Posterior cingulate gyrus (tissue), 11 donors: ENCODE measurements at places on chromosomes 13 and 19.
A peak's percentile ranks its signal among the peaks of the same experiment; 100 is the strongest.

DNA sequence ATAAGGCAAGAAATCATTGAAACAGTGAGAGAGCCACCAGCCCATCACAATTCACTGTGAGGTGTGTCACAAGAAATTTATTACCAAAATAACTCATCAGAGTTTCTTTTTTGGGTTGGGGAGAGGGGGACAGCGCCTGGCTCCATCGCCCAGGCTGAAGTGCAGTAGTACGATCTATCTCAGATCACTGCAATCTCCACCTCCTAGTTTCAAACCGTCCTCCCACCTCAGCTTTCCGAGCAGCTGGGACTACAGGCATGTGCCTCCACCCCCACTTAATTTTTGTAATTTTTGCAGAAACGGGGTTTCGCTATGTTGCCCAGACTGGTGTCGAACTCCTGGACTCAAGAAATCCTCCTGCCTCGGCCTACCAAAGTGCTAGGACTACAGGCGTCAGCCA, 3.6 kb downstream of the IFNL1 start:
- DNase-seq, result no peak

GRCh38 chr13:76808927-76809326, 77.3 kb downstream of the KCTD12 start:
- DNase-seq, result no peak

GRCh38 chr13:66410314-66410713, 819.8 kb downstream of the PCDH9 start:
- no peak for DNase-seq

DNA sequence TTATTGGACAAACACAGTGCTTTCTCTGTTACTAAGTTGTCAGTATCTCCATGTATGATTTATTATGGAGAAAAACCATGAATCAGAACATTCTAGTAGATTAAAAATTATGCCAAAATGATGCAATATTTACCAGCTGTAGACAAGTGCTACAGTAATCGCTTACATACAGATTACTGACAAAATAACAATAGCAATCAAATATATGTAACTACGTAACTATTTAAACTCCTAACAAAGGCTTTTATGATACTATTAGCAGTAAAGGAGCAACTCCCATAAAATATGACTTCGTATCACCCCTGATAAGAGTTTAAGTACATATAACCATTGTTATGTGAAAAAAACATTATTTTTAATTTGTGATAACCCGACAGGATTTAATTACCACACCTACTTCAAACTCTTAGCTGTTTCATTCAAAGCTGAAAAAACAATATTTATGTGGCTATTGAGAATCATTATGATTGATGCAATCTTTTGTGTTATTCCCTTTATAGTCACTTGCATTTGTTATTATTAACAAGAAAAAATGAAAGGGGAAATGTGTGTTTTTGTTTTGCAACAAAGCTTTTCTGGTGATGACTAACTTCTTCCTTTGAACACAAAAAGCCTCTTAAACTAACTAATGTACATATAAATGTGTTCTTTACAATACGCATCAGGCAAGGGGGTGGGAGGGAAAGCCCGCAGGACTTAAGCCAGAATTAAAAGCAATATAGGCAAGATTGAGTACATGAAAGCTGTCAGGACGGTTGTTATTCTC, 147.4 kb downstream of the ABCC4 start:
- no peak for DNase-seq

- DNase-seq, result no peak
These were observed 5.5 kb downstream of the NR2F6 start for GRCh38 chr19:17240062-17240752.

GRCh38 chr13:100646030-100646673, 28.4 kb downstream of the TMTC4 start:
- peak; percentile 70 for DNase-seq

DNA sequence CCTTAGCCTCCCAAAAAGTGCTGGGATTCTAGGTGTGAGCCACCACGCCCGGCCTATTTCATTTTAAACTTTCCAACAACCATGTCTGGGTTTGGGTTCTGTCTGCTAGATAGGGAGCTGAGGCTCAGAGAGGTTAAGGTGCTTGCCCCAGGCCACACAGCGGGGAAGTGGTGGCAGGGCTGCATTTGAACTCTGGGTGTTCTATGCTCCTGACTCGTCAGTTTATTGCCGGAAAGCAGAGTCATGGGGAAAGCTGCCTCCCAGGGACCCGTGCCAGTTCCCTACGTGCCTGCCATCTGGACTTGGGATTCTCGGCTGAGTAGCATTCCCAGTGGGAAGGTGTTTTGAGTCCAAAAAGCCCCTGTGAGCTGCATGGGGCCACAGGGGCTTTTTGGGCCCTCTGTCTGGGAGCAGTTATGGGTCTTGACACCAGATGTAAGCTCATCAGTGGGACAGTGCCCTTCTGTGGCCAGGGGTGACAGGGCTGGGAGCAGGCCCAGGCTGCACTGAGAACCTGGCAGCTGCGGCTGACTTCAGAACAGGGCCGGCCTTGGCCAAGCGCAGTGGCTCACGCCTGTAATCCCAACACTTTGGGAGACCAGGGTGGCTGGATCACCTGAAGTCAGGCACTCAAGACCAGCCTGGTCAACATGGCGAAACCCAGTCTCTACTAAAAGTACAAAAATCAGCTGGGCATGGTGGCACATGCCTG, 10.9 kb downstream of the RFX1 start:
- DNase-seq, result peak; percentile 87

DNA sequence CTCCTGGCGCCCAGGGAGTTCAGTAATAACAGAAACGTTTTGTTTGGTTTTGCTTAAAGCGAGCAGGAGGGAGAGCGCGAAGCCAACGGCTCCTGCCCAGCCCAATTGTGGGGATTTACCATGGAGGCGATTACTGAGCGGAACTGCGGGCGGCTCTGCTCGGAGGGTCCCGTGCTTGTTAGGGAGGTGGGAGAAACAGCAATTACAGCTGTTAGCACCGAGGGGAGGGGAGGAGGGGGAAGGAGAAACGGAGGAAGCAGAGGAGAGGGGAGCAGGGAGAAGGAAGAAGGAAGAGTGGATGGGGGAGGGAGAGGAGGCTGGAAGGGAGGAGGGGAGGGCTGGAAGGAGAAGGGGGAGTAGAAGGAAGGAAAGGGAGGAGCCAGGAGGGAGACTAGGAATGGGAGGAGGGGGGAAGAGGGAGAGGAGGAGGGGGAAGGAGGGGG, 7.7 kb upstream of the ONECUT3 start:
- DNase-seq, result no peak

DNA sequence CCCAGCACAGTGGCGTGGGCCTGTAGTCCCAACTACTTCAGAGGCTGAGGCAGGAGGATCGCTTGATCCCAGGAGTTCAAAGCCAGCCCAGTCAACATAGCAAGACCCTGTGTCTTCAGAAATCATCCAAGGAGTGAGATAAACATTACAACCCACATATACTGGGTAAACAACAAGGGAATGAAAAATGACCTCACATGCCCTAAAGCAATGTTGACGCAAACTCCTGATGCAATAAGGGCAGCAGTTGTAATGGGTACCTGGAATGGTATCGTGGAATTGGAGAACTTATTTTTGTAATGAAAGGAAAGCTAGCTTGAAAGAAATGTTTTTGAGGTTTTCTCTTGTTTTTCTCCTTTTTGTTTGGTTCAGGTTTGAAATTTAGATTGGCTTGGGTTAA, 24.5 kb upstream of the LGALS16 start:
- DNase-seq, result no peak

DNA sequence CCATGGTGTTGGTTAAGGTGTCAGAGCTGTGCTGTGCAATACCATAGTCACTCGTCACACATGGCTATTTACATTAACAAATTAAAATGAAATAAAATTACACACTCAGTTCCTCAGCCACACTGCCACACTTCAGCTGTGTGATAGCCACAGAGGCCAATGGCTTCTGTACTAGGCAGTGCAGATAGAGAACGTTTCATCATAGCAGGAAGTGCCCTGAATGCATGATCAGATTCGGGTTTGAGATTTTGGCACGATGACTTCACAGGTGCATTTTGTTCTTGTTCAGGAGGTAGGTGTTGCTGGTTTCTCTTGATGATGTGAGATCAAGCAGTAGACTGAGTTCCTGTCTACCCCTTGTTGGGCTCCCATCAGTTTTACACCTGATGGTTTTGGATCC, 6.5 kb downstream of the ARMC6 start:
- no peak for DNase-seq

DNA sequence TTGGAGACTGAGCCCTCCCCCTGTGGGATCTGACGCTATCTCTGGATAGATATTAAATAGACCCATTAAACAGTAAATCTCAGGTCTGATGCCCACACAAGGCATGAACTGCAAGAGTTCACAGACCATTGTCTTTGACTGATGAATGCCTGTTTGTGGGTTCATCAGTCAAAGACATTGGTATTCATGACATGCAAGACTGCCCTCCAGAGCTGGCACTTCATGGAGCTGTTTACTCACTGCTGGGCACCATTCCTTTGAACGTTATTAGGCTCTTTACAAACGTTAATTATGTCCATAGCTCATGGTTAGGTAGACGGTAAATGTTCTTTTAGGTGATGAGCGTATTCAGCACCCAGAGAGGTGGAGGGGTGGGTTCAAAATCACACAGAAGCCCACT, 111.8 kb upstream of the PABPC3 start:
- no peak for DNase-seq

GRCh38 chr13:104253063-104253680, 1187.0 kb upstream of the SLC10A2 start:
- no peak for DNase-seq

- DNase-seq, result no peak
These were observed 104.6 kb upstream of the IPO5 start for GRCh38 chr13:97848886-97849285.

- no peak for DNase-seq
These were observed 20.2 kb downstream of the LIG4 start for GRCh38 chr13:108195146-108195545.

DNA sequence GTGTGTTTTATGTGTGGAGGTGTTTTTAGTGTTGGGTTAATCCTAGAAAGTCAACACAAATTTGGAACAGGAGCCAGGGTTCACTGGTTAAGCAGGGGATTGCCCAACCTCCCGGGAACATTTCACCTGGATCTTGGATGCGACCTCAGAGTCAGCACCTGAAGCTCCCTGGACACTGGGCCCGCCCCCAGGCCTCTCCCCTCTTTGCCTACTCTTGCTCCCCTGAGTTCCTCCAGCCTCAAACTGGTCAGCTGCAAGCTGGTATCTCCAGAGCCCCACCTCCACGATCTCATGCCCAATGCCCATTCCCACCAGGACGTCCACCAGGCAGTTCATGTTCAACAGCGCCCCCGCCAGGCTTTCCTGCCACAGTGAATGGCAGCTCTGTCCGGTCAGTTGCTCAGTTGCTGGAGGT, 9.7 kb downstream of the HSD17B14 start:
- no peak for DNase-seq

DNA sequence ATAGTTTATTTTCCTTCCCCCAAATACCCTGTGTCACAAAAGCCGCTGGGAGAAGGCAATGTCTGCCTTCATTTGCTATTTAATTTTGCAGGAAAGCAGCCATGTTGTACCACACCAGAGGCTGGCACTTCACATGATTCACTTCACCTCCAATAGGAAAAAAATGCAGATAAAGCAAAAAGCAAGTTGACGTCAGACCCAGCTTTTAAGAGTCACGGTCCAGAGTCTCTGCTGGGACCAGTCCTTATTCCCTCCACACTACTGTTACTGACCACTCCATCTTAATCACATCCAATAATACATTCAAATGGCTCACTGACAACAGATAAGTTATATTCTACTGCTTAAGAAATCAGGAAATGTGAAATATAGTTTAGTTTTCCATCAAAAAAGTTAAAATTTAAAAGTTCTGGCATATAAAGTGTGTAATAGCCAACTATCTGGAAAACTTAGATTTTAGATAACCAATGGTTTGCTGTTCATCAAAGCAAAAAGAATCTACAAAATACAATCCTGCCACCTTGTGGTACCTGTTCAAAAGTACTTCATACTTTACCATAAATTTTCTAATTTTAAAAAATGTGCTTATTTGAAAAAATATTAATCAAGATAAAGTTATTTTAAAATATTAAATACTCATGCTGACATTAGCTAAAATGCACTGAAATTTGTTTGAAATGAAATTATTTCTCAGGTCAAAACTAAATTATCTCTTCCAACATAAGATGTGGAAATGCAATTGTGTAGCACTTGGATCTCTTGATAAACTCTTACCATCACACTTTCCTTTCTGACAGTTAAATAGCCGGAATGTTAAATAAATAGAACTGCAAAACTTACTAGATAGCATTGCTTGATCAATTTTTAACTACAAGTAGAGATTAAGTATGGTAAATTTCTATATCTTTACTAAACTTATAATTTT, 97.3 kb downstream of the SERP2 start:
- DNase-seq, result no peak

DNA sequence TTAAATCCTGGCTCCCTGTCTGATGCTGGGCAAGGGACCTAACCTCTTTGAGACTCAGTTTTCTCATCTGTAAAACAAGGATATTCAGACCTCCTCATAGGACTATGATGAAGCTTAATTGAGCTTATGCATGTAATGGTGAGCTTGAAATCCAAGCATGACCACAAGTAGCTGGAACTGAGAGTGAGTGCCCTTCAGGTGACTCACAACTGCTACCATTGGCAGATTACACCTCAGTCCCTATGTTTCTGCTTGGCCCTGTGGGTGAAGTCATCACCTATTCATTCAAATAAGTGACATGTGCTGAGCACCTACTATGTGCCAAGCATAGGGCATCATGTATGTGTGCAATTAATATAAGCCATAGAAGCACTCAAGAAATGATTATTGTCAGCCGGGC, 25.7 kb downstream of the NOVA2 start:
- DNase-seq, result no peak

- DNase-seq, result no peak
These were observed 270.2 kb downstream of the DNAJC15 start for GRCh38 chr13:43293561-43293960.

DNA sequence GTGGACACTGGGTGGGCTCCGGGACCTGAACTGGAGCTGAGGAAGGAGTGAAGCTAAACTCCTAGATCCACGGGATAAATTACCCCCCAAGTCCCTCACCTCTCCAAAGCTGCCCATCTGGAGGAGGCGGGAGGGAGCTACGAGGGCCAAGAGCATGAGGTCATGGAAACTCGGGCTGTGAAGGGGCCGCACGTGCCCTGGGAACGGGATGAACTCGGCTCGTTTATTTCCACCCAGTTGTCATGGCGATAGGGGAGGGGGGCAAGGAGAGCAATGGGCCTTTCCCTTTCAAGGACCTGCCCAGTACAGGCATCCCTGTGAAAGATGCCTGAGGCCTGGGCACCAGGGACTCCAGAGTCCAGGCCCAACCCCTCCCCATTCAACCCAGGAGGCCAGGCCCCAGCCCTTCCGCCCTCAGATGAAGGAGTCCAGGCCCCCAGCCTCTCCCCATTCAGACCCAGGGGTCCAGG, 3.8 kb downstream of the PPP1R12C start:
- DNase-seq, result peak; percentile 46
